ENCODE measurements at places on chromosomes 11 and 22. TPM values are rescaled to one million over a fixed set of nuclear protein-coding genes. Genes with fewer than 3 reads are reported as not detected.

DNA sequence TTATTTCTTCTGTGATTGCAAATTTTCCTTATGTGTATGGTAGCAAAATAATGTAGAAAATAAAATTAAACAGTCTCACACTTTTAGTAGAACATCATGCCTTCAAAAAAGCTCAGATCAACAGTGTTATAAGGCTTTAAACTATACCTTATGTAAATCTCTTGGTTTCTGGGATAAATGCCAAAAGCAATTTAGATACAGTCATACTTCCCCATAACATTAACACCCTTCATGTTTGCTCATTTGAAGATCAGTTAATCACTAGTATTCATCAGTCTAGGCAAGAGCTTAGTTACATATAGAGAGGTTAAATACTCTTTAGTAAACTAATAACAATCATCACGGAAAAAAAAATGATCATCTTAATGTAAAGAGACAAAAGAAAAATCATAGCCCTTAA lies 421.8 kb upstream of the ANO3 start:
- no peak for DNase-seq

DNA sequence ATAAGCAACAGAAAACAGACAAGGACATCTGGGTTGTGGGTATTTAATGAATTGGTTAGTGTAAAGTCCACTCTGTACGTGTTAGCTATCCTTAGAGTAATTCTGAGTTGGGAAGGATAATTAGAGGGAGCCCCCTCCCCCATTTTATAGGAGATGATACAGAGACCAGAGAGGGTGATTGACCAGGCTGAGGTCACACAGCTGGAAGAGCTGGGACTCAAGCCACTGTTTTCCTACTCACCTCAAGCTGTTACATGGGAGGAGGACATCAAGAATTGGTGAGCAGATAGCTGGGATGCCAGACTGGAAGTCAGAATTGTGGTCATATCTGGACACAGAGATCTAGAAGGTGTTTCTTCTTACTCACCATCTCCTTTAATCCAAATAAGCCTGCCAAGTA lies 8.7 kb upstream of the NPTXR start:
- no peak for DNase-seq

GRCh38 chr11:73493956-73494598 lies 103.8 kb downstream of the FAM168A start:
- peak; percentile 41 for DNase-seq

DNA sequence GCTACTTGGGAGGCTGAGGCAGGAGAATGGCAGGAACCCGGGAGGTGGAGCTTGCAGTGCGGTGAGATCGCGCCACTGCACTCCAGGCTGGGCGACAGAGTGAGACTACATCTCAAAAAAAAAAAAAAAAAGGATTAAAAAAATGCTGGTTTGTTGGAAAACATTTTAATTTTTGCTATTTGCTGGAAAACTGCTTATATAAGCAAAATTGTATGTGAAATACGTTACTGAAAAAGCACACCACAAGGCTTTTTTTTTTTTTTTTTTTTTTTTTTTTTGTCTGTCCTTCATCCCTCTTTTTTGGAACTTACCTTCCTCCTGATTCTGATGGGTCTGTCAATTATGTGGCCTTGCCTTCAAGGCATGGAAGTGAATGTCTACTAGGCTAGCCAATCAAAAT lies 40.8 kb downstream of the DCDC1 start:
- no peak for DNase-seq

DNA sequence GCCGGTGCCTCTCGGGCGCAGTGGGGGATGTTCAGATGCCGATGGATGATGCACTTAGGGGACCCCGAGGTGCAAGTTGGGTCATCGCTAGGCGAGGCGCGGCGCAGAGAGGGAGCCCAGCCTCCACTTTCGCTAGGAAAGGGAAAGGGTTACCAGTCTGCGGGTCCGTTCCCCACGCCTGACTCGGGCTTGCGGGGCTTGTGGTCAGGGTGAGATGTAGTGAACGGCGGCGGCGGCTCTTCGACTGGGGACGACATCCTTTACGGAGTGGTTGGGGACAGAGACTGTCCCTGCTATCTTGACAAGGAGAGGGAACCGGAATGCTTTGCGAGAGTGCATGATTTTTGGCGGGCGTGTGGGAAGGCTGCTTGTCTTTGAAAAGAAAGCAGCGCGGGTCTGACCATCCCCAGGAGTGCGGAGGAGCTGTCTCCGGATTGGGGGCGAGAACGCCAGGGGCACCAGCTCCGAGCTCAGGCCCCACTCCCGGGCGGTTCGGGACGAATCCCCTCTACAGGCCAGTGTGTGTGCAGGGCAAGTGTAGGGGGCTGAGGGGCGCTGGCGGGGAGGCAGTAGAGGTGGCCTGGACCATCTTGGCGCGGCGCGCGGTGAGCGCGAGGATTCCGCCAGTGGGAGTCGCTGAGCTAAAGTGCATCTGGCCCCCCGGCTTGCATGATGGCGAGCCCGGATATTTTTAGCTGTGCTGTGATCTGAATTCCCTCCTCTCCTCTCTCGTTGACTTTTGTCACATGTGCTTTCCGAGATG lies 1.1 kb downstream of the FAT3 start:
- no peak for DNase-seq

DNA sequence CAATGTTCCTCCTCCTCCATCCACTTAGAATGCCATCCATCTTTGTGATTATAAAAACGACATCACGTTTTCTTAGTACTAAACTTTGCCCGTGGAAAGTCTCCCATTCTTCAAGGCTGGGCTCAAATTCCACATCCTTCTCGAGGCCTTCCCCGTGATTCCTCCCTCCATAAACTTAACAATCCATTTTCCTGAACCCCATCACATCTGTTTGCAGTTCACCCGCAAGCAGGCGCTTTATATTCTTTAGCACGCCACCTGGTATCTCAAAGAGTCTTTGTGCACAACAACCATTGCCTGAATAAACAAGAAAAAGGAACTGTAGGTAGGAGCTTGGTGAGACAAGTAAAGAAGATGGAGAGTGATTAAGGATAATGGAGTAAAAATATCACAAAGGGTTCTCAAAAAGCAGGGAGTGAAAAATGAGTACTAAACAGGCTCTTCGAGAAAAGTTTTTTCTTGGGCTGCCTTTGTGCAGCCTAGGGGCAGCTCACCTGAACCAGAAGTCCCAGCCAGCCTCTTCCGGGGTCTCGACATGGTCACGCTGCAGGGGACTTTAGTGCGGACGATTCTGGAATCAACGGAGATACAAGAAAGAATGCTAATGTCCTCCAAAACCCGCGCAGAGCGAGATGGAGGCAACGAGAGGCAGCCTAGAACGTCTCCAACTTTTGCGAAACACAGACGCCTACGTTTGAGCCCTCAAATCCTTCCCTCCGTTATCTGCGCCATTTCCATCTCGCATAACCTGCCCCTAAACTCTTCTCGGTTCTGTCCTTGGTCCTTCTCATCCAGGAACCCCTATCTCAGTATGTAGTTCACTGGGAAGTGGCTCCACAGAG lies 585 bp downstream of the THYN1 start:
- no peak for DNase-seq

- DNase-seq = no peak
These were observed 1.5 kb downstream of the OR5A1 start for GRCh38 chr11:59437770-59438169.

DNA sequence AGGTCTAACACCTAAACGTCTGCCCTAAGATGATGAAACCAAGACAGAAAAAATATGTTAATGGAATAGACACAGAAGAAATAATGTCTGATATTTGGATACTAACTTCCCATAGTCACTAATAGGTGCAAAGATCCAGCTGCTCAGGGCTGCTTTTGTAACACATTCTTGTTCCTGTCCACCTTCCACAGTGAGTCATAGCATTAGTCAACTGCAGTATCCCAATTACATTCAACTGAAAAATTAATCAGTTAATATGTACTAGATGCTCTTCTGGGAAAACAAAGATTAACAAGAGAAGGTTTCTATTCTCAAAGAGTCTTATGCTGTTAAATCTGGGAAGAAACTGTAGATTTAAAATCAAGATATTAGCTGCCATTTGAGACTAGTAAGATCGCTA lies 47.6 kb downstream of the HEPHL1 start:
- DNase-seq = peak; percentile 70

- DNase-seq = no peak
These were observed 141.8 kb downstream of the MPPED1 start for GRCh38 chr22:43553451-43554258.

GRCh38 chr11:113505541-113506375 lies 30.6 kb upstream of the DRD2 start:
- peak; percentile 33 for DNase-seq

- DNase-seq = no peak
These were observed 2.7 kb upstream of the PDE2A start for GRCh38 chr11:72676861-72677341.

DNA sequence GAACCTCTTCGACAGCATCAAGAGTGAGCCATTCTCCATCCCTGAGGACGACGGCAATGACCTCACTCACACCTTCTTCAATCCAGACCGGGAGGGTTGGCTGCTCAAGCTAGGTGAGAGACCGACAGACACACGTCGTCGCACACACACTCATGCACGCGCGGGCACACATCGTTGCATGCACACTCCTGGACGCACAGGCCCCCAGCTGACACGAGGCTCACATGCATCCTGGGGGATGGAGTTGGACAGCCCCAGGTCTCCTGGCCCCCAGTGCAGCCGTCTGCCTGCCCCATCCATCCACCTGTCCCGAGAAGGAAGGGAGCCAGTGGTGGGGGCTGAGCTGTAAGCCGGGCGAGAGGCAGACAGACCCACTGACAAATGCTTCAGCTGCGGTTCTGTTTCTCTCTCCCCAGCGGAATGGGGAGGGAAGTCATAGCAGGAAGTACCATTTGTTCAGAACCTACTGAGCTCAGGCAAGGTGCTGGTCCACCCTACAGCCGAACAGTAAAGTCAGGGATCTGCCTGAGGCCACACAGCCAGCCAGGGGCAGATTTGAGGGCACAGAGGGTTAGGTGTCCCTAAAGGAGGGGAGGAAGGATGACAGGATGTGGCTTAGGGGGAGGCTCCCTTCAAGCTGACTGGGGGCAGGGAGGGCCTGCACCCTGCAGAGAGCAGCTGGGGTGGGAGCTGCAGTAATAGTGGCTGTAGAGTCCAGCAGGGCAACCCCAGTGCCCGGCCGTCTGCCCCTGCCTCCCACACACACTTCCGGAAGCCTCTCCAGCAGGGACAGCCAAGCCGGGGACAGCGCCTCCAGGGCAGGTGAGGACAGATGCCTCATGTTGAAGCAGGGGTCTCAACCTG lies 27.1 kb downstream of the CYTH4 start:
- no peak for DNase-seq

DNA sequence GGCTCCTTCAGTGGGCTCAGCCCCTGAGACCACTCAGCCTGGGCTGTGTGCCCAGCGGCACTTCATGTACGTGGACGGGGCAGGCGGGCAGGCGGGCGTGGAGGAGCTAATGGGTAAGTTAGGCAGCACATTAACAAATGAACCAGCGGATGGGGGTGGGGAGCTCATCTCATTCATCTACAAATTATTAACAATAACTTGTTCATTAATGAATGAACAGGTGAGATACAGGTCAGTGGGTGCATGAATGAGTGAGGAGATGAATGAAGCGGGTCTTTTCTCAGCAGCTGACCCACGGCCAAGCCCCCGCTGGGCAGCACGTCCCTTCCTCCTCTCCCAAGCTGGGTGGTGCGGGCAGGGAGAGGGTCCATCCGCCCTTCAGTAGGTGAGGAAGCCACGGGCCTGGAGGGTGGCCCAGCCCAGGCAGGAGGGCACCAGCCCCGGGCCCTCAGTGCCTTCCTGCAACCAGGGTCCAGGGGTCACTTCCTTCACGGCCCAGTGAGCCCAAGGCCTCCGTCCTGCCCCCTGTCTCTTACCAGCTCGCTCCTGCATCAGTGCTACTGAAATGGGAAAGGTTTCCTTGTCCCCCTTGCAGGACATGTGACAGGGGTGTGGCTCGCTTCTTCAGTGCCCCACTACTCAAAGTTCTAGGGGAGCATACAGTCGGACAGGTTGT lies 60.5 kb upstream of the KCNQ1OT1 start:
- peak; percentile 63 for DNase-seq

- DNase-seq = no peak
These were observed 369.3 kb downstream of the DLG2 start for GRCh38 chr11:85257837-85258236.

- peak; percentile 19 for DNase-seq
These were observed 34.1 kb downstream of the PAMR1 start for GRCh38 chr11:35491231-35491871.

DNA sequence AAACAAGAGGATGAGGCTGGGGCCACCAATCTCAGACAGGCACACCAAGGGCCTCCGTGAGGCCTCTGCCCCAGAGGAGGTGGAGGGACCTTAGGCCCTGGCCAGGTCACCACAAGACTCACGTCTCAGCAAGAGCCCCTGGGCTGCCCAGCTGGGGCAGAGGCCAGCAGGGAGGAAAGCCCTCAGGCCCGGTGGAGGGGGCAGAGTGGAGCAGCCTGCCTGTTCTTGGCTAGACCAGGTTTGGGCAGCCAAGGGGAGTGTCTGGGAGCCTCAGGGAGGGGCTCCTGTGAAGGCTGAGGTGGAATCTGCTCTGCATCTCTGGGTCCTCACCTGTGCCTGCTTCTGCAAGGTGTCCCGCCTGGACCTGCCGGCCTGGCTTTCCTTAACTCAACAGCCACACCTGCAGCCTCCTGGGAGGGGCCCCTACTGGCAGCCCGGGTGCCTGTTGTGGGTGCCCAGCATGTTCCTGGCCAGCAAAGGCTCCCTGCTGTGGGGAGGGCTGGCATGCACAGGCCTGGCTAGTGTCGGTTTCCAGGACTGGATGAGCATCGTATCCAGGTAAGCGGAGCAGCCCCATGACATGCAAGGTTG lies 11.9 kb downstream of the TTLL12 start:
- DNase-seq = no peak

CCDC89 gene
- not detected for total RNA-seq

DENND6B gene
- total RNA-seq = 1.2 TPM

MS4A15 gene
- not detected for total RNA-seq

FBXO7 gene
- 91.0 TPM for total RNA-seq

NLRP6 gene
- not detected for total RNA-seq

HYLS1 gene
- total RNA-seq = 9.3 TPM

Data from epithelial cell of proximal tubule (primary cell).